ENCODE measurements at places on chromosomes 5 and 9. TPM values are rescaled to one million over a fixed set of nuclear protein-coding genes. Genes with fewer than 3 reads are reported as not detected.

Gene BHMT2
- total RNA-seq: not detected

Gene PCDHGB7
- total RNA-seq: 14.6 TPM

Gene CATSPER3
- total RNA-seq: not detected

Gene SPATA9
- not detected for total RNA-seq

Gene MCTP1
- 15.7 TPM for total RNA-seq

Gene CTXN3
- not detected for total RNA-seq

Gene TNFAIP8
- total RNA-seq: 18.0 TPM

Gene KIF4B
- 0.02 TPM for total RNA-seq

Gene SPINK6
- total RNA-seq: 0.89 TPM

Gene ALDOB
- not detected for total RNA-seq

Gene CCNO
- 4.9 TPM for total RNA-seq

Gene ABLIM3
- total RNA-seq: 15.9 TPM

Gene ARL10
- total RNA-seq: not detected

DNA sequence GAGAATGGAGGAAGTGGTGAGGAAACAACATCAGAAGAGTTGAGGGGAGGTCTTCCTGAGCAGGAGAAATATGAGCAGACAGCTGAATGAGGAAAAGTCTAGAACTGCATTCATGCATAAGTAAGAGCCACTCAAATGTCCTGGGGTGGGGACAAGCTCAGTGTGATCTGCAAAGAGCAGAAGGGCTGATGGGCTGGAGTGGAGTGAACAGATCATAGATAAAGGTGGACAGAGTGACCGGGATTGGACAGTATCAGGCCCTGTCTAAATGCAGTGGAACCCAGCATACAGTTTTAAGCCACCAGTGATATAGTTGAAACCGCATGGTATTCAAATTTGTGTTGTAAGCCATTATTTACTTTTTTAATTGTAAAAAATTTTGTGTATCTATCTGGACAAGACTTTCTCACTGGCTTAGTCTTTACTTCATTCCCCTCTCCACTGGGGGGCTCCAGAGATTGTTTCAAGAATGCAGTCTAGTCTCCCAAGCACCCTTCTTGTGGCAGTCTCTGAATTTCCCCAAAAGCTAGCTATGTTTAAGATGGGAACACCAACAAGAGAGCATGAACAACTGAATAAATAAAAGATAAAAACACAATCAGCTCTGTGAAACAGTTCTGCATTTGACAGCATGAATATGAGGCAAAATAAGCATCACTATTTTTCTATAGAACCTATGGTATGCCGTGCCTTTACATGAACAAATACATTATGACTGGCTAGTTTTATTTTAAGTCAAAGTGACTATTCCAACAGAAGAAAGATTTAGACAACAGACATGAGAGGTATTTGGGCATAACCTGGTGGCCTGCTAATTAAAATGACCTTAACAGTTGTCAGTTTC is 10.7 kb upstream of the STK32A start:
- DNase-seq: peak; percentile 61

DNA sequence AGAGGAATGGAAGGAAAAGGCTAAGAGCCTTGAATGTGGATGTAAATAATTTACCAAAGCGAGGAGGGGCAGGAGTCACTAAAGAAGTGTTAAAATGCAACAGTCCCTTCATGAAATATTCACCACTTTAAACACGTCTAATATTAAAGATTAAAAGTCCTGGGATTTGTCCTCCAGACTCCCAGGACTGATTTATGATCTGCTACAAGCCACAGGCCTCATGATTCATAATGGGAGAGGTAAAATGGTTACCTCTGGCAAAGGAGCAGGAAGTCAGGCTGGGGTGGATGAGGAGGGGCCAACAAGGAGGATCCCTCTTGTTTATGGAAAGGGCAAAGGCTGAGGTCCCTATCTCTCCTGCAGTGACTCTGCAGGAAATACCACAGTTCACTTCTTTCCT is 292.4 kb downstream of the TRIM32 start:
- peak; percentile 22 for DNase-seq

- DNase-seq: no peak
These were observed 340.2 kb downstream of the ARRDC3 start for GRCh38 chr5:91042936-91043255.

DNA sequence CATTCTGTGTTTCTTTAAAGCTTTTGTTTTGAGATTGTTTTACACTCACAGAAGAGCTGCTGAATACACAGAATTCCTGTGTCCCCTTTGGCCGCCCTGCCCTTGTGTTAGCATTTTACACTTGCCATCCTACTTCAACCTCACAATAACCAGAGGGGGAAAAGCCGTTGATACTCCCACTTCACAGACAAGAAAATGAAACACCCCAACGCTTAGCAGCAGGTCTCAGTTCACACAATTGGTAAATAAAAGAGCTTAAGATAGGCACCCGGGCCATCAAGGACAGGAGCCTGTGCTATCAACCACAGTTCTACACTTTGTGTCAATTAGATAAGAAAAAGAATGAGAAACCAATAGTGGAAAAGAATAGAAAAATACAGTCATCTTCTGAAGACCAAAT is 178.0 kb downstream of the SYK start:
- no peak for DNase-seq

- DNase-seq: no peak
These were observed at the start of gene KLHL3 for GRCh38 chr5:137735555-137736284. Gene KLHL3 (minus strand): TSS chr5:137736089. CDS start chr5:137735646, 443 bp downstream.

DNA sequence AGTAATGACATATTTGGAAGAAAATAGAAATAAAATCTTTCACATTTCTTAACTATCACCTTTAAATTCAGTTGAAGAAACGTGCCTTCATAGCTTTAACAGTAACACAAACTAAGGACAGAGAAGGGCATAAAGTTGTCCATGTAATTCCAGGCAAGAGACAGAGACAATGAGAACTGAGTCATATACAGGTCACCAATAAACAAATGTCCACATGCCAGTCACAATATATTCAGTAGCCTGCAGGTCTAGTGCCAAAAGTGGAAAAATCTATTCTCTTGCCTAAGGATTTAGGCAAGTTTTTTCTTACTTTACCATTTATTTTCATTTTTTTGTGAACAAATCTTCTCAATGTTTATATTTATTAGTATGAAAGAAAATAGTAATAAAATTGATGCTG is 1711.5 kb upstream of the NUDT12 start:
- no peak for DNase-seq

DNA sequence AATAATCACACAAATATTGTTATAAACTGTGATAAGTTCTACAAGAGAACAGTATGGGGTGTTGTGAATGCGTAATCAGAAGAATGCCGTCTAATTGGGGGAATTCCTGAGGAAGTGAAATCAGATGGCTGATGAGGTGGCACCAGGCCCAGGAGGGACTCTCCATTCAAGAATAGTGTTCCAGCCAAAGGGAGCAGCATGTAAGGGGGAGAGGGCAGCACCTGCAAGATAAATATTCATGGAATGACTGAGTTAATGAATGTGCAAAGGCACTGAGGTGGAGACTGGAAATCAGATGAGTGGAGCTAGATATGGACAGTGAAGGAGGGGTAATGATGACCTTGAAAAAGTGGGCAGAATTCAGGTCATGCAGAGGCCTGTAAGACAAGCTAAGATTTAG is 250.6 kb downstream of the ARRDC3 start:
- DNase-seq: no peak

- peak; percentile 50 for DNase-seq
These were observed 155.7 kb downstream of the C9orf50 start for GRCh38 chr9:129464972-129465833.

GRCh38 chr9:131968632-131969031 is 111.0 kb downstream of the MED27 start:
- no peak for DNase-seq

DNA sequence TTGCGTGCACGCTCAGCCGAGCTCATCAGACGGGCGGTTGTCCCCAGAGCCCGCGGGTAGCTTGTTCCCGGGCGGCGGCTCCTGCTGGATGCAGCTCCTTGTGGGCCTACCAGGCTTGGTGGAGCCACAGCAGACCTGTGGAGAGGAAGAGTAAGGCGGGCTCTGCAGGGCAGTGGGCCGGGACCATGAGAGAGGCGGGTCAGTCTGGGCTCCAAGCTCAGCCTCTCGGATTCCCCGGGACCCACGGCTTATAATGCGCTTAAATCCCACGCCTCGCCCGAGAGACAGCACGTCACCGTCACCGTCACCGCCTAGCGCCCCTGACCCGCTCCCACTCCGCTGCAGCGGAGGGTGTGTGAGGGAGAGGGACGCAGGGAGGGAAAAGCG is 1.9 kb upstream of the ANKRD18A start:
- DNase-seq: no peak

- DNase-seq: no peak
These were observed 110.9 kb upstream of the ANKRD55 start for GRCh38 chr5:56343988-56344387.

DNA sequence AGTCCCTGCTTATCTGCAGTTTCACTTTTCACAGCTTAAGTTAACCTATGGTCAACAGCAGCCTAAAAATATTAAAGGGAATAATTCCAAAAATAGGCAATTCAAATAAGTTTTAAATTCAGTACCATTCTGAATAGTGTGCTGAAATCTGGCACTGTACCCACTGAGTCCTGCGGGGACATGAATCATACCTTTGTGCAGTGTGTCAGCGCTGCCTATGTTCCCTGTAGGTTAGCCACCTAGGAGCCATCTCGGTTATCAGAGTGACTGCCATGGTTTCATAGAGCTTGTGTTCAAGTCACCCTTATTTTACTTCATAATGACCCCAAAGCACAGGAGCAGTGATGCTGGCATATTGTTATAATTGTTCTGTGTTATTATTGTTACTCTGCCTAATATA is 139.9 kb downstream of the GPBP1 start:
- DNase-seq: no peak

- no peak for DNase-seq
These were observed 25.7 kb upstream of the FREM1 start for GRCh38 chr9:14935964-14936363.

GRCh38 chr5:150224483-150225027 is 34.7 kb downstream of the SLC6A7 start:
- no peak for DNase-seq

GRCh38 chr9:128689293-128689774 is 312 bp downstream of the SET start:
- no peak for DNase-seq

GRCh38 chr5:31504529-31504928 is 27.4 kb downstream of the DROSHA start:
- DNase-seq: no peak

DNA sequence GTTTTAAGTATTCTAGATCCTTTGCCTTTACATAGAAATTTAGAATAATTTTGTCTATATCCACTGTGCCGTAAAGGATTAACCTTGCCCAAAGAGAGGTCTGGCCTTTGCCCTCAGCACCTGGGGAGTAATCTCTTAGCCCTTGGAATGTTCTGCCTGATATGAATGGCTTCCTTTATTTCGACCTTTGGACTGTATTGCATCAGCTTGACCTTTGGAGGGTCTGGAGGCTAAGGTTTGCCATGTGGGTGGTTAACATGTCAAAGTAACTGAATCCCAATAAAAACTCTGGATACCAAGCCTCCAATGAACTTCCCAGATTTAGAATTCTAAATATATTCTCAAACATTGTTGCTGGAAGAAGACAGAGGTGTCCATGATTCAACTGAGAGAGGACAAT is 54.7 kb downstream of the NR2F1 start:
- DNase-seq: no peak

DNA sequence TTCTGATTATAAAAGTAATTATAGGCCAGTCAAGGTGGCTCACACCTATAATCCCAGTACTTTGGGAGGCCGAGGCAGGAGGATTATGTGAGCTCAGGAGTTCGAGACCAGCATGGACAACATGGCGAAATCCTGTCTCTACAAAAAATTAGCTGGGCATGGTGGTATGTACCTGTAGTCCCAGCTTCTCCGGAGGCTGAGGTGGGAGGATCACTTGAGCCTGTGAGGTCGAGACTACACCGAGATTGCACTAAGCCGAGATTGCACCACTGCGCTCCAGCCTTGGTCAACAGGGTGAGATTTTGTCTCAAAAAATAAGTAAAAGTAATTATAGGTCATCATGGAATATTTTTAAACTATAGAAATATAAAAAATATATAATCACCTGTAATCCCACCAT is 18.1 kb downstream of the IRF1 start:
- DNase-seq: no peak

- peak; percentile 47 for DNase-seq
These were observed 27.4 kb downstream of the TNFSF8 start for GRCh38 chr9:114902786-114903524.

DNA sequence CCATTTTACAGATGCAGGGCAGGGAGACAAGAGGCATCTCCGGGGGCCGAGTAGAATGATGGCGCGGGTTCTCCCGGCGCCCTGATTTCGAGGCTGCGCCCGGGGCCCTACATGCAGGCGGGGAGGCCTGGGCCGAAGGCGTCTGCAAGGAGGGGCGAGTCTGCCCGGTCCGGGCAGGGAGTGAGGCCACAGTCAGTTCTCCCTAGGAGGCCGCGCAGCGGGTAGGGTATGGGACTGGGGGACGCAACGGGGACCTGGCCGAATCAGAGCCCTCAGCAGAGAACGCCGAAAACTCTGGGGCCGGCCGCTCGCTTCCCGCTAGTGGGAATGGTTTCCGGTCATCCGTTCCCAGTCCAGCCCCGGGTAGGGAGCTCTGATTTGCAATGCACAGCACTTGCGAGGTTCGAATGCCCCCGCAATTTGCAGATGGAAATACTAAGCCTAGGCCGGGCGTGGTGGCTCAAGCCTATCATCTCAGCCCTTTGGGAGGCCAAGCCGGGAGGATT is 6.4 kb downstream of the TLX3 start:
- no peak for DNase-seq

DNA sequence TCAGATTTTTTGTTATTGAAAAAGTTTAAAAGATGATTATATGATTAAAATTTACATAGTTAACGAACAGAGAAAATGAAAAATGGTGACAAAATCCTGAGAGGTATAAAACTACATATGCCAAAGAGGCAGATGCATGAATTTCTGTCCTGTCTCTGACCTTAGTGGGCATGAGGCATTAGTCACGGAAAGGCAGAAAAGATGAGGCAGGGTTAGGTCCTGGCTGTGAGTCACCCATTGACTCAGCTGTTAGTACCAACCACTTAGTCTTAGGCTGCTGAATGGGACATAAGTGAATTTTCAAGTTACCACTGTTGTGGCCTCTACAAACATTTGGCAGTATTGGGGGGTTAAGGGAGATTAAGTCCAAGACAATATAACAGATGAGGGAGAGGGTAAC is 33.1 kb downstream of the RASA1 start:
- peak; percentile 93 for DNase-seq

DNA sequence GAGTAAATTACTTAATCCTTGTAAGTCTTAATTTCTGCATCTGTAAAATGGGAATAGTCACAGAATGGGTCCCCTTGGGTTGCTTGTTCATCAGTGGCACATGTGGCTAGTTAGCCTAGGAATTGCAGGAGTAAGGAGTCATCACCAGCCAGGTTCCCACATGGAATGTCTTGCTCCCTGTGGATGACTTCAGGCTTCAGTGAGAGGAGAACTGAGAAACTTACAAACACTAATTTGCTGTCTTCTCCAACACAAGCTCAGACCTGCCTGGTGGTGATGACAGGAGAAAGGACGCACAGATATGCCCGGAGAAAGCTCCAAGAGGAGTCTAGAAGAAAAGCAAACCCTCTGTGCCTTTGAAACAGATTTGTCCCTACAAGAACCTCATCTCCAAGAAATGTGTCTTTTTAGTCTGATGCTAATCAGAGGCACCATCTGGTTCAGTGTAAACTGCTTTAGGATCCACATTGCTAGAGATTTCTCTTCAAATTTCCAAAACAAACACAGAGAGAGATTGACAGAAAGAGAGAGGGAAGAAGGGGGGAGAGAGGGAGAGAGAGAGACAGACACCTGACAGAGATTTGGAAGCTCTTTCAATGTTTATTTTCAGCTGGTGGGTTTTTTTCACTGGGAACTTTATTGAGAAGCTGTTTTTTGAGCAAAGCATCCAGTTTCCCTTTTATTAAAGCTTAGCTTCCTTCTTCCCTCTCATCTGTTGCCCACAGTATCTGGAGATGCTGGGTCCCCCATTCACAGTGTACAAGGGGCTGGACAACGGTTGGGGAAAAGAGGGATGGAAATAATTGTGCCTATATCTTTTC is 128.3 kb downstream of the DOCK2 start:
- DNase-seq: no peak
